ENCODE measurements at places on chromosomes 6 and 20.

- no peak for DNase-seq
These were observed 580.7 kb downstream of the KIF16B start for GRCh38 chr20:15992564-15992963.

- peak; percentile 64 for DNase-seq
These were observed 1.7 kb downstream of the LOC128125822 start for GRCh38 chr6:63573899-63574553.

DNA sequence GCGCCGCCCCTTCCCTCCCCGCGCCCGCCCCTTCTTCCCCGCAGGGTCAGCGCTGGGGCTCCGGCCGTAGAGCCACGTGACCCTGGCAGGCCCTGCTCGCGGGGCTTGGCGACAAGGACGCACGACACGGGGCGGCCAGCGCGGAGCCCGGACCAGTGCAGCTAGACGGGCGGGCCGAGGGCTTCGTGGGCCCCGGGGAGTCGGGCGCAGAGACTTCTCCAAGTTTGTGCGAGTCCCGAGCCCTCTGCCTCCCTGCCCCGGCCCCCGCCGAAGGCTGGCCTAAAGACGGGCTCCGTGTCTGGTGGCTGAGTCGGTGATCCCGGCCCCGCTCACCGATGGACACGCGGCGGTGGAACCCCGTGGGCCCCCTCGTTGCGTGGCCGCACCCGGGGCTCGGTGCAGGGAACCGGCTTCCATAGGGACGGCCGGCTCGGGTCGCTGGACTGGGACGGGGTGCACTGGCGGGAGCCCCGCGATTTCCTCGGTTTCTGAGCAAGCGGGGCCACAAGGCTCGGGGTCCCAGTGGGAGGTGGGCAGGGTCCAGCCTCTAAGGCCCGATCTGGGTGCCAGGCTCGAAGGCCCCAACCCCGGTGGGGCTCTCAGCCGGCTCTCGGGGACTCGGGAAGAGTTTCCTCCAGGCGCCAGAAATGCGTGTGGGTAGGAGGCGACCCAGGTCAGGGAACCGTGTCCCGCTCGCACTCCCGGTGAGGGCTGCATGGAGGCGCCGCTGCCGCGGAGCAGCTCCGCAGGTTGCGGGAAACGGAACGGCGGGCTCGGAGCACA lies 452 bp upstream of the GATA5 start:
- no peak for DNase-seq

DNA sequence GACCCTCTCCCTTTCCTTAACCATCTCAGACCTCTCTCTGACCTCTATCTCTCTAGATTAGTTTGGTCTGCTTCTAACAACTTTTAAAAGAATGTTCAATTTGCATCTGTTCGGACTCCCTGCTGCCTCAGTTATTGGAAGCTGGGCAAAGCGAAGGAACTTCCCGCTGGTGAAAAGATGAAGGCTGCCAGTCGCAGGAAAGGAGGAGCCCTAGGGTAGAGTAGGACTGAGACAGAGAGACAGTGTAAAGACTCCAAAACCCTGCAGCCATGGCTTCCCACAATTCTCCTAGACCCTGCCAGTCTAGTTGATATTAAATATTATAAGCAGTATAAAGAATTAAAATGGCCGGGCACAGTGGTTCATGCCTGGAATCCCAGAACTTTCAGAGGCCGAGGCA lies 581.8 kb downstream of the EPM2A start:
- DNase-seq, result no peak

DNA sequence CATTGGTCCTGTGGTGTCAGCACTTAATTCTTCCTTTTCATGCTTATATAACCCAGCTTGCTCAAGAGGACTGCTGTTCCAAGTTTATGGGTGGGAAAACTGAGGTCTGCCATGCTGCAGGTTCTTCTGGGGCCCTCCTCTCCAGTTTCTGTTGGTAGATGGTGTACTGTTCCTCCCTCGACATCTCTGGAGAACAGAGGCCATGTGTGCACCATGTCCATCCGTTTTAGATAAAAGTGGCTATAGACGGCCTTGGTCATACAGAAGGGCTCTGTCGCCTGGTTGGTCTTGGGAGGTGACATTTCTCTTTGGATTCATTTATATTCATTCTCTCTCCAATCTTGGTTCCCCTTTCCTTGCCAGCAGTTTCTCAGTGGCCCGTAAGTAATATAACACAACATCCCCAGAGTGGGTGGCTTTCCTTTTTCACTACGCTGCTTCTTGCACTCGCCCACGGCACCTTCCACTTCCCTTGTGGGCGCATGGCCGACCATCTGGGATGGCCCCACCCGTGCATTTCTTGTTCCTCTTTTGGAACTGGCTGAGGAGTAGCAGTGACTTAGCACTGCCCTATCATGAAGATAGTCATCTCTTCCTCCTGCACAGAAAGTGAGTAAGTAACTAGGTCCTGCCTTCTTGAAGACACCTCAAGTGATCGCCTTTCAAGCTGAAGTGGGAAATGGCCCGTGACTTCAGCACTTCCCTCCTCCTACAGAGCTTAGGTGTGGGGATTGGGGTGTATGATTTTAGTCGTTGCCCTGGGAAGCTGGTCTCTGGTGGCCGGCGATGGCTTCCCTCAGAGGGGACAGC lies 94.2 kb downstream of the RREB1 start:
- no peak for DNase-seq

DNA sequence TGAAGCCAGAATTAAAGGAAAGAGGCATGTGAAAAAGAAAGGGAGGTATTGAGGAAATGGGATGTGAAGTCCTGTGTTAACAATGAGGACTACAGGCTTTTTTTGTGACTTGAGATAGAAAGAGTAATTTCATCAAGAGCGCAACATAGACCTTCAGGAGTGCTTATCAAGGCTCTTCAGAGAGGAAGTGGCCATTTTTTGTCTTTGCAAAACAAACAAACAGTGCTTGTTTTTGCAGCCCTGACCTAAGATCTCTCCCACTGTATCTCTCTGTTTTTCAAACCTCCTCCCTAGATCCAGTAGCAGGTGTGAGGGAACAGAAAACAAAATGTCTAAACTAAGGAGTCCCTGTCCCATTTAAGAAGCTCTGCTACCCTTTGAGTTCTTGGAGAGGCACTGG lies 710.3 kb upstream of the MARCKS start:
- no peak for DNase-seq

GRCh38 chr20:14700639-14700960 lies 363.2 kb upstream of the FLRT3 start:
- DNase-seq, result no peak

DNA sequence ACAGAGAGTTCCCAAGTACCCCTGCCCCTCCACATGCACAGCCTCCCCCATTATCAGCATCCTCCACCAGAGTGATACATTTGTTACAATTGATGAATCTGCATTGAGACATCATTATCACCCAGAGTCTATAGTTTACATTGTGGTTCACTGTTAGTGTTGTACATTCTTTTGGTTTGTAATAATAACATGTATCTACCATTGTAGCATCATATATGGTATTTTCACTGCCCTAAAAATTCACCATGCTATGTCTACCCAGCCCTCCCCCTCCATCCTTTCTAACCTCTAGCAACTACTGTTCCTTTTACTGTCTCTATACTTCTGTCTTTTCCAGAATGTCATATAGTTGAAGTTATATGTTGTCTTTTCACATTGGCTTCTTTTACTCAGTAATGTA lies 273.9 kb upstream of the RNF217 start:
- no peak for DNase-seq

- no peak for DNase-seq
These were observed 265.3 kb upstream of the TCF21 start for GRCh38 chr6:133623621-133624020.

- no peak for DNase-seq
These were observed 918.0 kb downstream of the TFAP2A start for GRCh38 chr6:9496837-9497236.

GRCh38 chr6:32088487-32089049 lies 20.6 kb downstream of the TNXB start:
- DNase-seq, result no peak

DNA sequence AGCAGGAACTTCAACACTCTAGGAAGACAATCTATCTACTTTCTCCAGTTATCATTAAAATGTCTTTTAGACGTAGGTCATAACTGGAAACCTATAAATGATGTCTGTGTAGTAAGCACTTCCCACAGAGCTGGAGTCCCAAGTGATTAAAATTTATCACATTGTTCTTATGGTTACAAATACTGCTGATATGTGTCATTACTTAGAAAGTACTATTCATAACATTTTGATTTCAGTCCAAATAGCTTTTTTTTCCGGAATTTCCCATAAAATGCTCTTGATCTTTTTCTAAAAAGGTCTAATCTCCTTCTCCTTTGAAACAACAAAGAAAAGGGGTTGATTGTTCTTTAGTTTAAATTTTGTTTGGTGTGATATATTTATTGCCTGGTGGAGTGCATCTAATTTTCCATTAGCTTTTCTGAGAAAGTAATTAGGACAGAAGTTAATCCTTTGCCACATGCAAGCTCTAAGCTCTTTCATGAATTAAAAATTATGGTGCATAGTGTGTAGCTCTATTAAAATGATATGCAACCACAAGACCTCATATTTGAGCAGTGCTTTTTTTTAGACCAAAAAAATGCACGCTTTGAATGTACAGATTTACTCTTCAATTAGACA lies 132.7 kb upstream of the TCF21 start:
- DNase-seq, result no peak

DNA sequence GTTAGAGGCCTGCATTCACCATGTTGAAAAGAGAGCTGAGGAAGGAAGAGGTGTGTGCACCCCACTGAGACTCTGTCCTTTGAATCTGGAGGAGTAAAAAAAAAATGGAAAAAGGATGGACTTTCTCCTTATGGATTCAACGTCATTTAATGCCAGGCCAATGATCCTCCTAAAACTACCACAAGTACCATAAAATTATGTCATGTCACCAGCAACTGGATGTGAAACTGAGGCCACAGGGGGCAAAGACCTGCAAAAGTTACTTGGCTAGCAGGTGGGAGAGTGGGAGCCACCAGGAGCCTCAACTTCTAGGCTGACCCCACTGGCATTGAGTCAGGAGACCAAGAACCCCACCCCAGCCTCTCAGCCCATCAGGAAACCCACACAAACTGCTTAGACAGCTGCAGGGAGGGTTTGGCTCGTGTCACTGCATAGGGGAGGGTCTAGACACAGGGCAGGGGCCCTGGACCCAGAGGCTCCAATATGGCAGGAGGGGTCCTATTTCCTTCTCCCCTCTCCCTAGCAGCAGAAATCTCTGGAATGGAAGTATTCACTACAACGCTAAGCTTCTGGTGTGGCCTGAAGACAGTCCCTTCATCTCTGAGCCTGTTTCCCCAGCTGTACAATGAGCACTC lies 11.0 kb downstream of the PCK1 start:
- DNase-seq, result no peak

GRCh38 chr20:23298155-23298554 lies 52.4 kb upstream of the NXT1 start:
- DNase-seq, result no peak

DNA sequence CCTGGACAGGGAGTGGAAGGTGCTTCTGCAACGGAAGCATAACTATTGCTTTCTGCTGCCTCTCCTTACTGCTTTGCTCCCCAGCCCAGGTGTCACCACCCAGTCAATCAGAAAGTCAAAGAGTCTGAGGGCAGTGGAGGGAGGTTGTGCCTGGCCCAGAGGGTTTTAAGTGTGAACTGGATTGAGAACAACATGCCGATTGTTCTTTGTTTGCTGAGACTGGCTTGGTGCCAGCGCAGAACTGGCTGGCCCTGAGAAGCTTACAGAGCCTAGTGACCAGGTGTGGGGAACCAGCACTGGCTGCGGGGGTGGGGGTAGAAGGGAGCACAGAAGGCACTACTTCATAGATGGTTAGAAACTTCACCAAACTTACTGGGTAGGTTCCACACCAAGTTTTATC lies 31.1 kb upstream of the ENPP4 start:
- DNase-seq, result no peak

DNA sequence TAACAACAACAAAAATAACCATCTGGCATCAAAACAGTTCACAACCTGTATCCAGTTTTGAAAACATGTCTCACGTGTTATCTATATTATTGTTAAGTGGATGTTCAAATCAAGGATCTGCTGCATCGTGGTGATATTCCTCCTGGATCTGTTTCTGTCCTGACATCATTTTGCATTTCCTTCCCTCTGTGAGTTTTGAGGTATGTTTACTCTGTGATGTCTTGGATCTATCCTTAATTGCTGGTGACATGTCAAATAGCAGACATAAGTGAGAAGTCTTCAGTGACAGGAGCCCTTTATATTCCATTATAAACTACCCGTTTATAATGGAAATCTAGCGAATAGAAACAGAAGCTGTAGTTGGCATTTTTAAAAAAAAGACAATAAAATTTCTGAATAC lies 381.8 kb upstream of the NOX3 start:
- no peak for DNase-seq

DNA sequence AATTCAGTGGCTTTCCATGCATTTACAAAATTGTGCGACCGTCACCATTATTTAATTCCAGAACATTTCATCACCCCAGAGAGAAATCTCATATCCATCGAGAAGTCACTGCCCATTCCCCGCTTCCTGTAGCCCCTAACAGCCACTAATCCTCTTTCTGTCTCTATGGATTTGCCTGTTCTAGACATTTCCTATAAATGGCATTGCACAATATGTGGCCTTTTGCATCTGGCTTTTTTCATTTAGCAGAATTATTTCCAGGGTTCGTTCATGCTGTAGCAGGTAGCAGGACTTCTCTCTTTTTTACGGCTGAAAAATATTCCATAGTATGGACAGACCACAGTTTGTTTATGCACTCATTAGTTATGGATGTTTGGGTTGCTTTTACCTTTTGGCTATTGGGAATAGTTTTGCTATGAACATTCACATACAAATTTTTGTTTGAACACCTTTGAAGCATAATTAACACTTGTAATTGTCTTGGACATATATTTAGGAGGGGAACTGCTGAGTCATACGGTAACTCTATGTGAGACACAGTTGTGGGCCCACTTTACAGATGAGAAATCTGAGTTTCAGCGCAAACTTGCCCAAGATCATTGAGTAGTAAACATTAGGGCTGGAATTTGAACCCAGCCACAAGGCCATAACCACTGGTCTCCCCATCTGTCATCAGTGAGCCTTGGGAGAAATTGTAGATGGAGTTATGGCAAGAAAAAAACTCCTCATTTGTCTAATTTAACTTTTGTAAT lies 126.9 kb downstream of the BMP7 start:
- DNase-seq, result no peak

- no peak for DNase-seq
These were observed 4.8 kb upstream of the CSTL1 start for GRCh38 chr20:23434521-23435313.

- no peak for DNase-seq
These were observed 187.7 kb downstream of the GMPR start for GRCh38 chr6:16425881-16426615.

- DNase-seq, result peak; percentile 70
These were observed 193.1 kb upstream of the SHLD1 start for GRCh38 chr20:5557123-5557522.

DNA sequence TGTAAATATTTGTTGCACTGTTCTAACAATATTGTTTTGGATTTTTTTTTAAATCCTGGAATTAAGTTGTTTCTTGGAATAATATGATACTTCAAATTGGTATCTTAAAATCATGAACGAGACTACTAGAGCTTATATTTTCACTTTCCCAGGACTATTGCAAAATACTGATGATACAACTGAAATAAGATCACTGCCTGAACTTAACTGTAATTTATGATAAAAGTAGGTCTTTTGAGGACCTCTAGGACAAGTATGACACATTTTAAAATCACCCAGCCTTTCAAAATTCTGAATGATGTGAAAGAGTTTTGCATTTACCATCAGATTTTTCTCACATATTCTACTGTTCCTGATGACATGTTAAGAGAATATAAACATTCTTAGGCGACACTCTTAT lies 8.6 kb upstream of the UBE2J1 start:
- no peak for DNase-seq
